Mesothelial cell of epicardium (in vitro differentiated cells): ENCODE measurements at places on chromosomes 12 and 14. TPM values are rescaled to one million over a fixed set of nuclear protein-coding genes. Genes with fewer than 3 reads are reported as not detected.

- H3K27ac ChIP-seq: no peak overlapping the region
- no peak overlapping the region for H3K4me3 ChIP-seq
- peaks cover 6% of the 10 kb centered on the region for H3K4me1 ChIP-seq
These were observed 17.1 kb downstream of the NUBPL start for GRCh38 chr14:31578266-31578665.

DNA sequence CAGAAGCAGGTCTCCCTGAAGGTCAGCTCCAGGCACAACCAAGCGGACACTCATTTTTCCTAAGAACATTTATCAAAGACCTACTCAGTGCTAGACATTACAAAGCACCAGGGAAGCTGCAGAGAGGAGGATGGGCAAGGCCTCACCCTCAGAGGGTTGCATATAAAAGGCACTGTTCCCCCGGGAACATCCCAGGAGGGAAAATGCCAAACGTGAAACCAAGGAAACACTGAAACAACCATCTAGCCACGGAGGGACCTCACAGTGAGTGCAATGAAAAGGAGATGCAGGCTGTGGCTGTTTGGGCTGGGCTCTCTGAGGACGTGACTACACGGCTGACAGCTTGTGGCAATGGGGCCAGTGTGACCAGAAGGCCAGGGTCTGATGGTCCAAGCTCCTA is 117.4 kb upstream of the VASH1 start:
- DNase-seq: no peak

- no peaks in the 10 kb centered on the region for H3K27me3 ChIP-seq
- DNase-seq: no peak
- H3K4me3 ChIP-seq: peak overlapping the region; percentile 75
- H3K4me1 ChIP-seq: peaks cover 30% of the 10 kb centered on the region
- H3K27ac ChIP-seq: no peak overlapping the region
These were observed 1.6 kb downstream of the FAM234B start for GRCh38 chr12:13045816-13046215.

DNA sequence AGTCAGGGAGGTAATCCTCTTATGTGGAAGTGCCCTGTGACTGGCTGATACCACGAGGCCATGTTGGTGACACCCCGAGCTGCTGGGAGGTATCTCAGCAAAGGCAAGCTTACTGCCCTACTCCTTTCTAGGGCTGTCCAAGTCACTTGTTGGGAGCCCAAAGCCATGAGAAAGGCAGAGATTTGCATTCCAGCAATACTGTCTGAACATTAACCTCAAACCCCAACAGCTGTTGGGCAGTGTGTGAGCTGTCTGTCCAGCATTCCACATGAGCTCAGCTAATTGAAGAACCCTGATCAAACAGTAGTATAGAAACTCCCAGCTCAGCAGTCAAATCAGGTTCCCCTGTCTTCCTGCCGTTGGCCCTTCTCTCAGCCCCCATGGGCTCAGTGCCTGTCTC is 9.2 kb downstream of the ABHD4 start:
- H3K27ac ChIP-seq: no peak overlapping the region
- peaks cover 55% of the 10 kb centered on the region for H3K36me3 ChIP-seq
- H3K4me1 ChIP-seq: no peaks in the 10 kb centered on the region

DNA sequence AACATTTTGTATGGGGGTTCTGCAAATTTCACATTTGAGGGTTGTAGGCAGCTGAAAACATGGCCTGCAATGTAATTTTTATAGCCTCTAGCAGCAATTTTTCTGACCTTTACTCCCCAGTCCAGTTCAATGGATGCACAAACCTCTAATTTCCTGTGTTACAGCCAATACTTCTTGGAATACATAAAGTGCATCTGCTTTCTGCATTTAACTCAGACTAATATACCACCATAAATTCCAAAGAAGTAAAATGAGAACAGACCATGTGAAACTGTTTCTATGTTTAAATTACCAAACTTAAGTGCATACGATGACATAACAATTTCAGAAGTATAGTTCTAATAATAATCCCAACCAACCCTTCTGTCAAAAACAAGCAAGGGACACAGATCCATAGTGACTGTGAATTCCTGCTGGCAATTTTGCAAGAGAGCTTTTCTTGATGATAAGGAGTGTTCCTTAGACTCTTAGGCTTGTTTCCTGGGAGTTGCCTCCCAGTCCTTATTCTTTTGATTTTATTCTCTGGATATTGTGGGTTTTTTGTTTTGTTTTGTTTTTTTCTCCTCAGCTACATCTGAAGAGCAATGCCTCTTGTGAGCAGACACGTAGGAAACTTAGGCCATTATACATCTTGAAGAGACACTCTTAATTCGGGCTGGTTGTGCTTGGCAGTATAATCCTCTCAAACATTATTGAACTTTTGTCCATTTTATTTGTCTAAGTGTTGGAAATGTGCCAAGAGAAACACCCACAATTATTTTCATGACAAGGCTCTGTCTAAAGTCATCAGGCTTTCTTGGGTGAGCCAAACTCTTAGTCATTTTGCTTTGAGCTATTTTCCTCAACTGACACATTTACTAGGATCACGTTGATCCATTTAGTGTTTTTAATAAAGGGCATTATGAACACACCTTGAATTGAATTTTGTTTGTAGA is 51.3 kb upstream of the RERGL start:
- no peak overlapping the region for H3K4me3 ChIP-seq
- H3K27ac ChIP-seq: peak overlapping the region; percentile 83
- no peak for DNase-seq
- no peaks in the 10 kb centered on the region for H3K36me3 ChIP-seq

The NUBPL gene
- 19.7 to 22.6 TPM (median 22.1 TPM) in 3 replicates for total RNA-seq

The C12orf54 gene
- total RNA-seq: 0.34 to 0.38 TPM in 2 of 3 replicates, not detected in the other

The MSRB3 gene
- 19.9 to 20.4 TPM (median 19.9 TPM) in 3 replicates for total RNA-seq

The KRT82 gene
- total RNA-seq: not detected in 3 replicates

The TMEM63C gene
- 6.2 to 7.7 TPM (median 7.0 TPM) in 3 replicates for total RNA-seq
